Esophagus squamous epithelium (tissue), 5 donors: ENCODE measurements at places on chromosomes 3 and 15. TPM values are rescaled to one million over a fixed set of nuclear protein-coding genes. Genes with fewer than 3 reads are reported as not detected.

DNA sequence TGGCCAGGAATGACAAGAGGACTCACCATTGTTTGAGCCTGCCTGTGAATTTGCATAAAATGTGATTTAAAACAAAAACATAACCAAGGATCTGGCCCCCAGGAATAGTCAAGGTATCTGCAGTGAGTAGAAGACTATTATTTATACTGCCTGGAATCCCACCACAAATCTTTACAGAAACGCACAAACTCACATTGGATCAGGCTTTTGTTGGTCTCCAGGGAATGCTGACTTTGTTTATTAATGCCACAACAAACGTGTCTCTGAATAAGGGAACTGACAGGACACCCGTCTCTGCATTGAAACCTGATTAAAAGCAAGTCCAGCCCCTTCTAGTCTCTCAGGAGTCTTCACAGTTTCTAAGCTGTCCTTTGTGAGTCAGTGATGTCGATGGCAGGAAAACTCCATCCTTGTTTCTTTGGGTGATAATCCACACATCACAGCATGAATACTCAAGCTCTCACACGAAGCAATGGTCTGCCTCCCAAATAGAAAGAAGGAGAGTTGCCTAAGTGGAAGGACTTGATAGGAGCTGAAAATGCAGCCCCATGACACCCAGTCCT lies 37.7 kb downstream of the CLDN18 start:
- H3K4me1 ChIP-seq: peaks cover 9% of the 10 kb centered on the region
- no peaks in the 10 kb centered on the region for H3K27me3 ChIP-seq
- H3K4me3 ChIP-seq: no peak overlapping the region
- H3K36me3 ChIP-seq: no peaks in the 10 kb centered on the region

The DUOXA2 gene
- total RNA-seq: not detected

DNA sequence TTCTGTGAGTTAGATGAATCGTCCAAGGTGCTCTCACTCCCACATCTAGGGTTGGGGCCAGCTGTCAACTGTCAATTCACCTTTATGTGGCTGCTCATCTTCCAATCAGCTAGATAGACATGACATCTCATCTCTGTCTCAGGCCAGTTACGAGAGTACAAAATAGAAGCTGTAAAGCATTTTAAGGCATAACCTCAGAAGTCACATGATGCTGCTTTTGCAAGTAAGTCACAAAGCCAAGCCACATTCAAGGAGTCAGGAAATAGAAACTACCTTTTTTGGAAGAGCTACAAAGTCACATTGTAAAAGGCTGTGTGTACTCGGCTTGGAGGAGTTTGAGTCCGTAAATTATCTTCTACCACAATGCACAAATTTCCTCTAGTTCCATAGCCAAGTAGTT lies 5.1 kb upstream of the CCR1 start:
- H3K27ac ChIP-seq: no peak overlapping the region
- H3K4me3 ChIP-seq: no peak overlapping the region
- H3K36me3 ChIP-seq: no peaks in the 10 kb centered on the region

GRCh38 chr3:65793495-65794200 lies 245.1 kb downstream of the MAGI1 start:
- DNase-seq: no peak
- no peaks in the 10 kb centered on the region for H3K36me3 ChIP-seq
- H3K27me3 ChIP-seq: no peaks in the 10 kb centered on the region
- peaks cover 3% of the 10 kb centered on the region for H3K4me1 ChIP-seq

- H3K4me3 ChIP-seq: no peak overlapping the region
- H3K4me1 ChIP-seq: peaks cover 10% of the 10 kb centered on the region
- no peaks in the 10 kb centered on the region for H3K36me3 ChIP-seq
- no peak for DNase-seq
- no peaks in the 10 kb centered on the region for H3K27me3 ChIP-seq
These were observed 12.6 kb downstream of the PTH1R start for GRCh38 chr3:46890132-46890531.

GRCh38 chr15:38699633-38700230 lies 135.1 kb upstream of the RASGRP1 start:
- H3K4me3 ChIP-seq: no peak overlapping the region
- no peaks in the 10 kb centered on the region for H3K27me3 ChIP-seq
- no peak for DNase-seq
- no peak overlapping the region for H3K27ac ChIP-seq
- H3K4me1 ChIP-seq: peaks cover 14% of the 10 kb centered on the region
- no peaks in the 10 kb centered on the region for H3K36me3 ChIP-seq

- no peak overlapping the region for H3K27ac ChIP-seq
- no peaks in the 10 kb centered on the region for H3K27me3 ChIP-seq
- no peak for DNase-seq
- no peaks in the 10 kb centered on the region for H3K36me3 ChIP-seq
These were observed 159.8 kb upstream of the NUDT16 start for GRCh38 chr3:131221731-131222130.

DNA sequence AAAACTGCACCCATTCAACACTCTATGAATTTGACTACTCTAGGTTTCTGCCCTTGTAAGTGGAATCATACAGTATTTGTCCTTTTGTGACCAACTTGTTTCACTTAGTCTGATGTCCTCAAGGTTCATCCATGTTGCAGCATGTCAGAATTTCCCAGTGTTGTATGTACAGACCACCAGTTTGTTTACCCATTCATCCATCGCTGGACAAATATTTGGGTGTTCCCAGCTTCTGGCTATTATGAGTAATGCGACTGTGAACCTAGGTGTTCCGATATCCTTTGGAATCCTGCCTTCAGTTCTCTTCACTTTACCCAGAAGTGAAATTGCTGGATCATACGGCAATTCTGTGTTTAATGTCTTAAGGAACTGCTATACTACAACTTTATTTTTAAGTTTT lies 12.6 kb downstream of the RPL32 start:
- no peak overlapping the region for H3K27ac ChIP-seq
- peaks cover 6% of the 10 kb centered on the region for H3K36me3 ChIP-seq
- H3K4me1 ChIP-seq: no peaks in the 10 kb centered on the region
- no peak overlapping the region for H3K4me3 ChIP-seq

The DALRD3 gene
- total RNA-seq: 42.4 TPM

- no peaks in the 10 kb centered on the region for H3K36me3 ChIP-seq
- no peaks in the 10 kb centered on the region for H3K4me1 ChIP-seq
- H3K4me3 ChIP-seq: no peak overlapping the region
- DNase-seq: no peak
- H3K27ac ChIP-seq: no peak overlapping the region
- H3K27me3 ChIP-seq: no peaks in the 10 kb centered on the region
These were observed 78.9 kb upstream of the GSK3B start for GRCh38 chr3:120173056-120173675.

DNA sequence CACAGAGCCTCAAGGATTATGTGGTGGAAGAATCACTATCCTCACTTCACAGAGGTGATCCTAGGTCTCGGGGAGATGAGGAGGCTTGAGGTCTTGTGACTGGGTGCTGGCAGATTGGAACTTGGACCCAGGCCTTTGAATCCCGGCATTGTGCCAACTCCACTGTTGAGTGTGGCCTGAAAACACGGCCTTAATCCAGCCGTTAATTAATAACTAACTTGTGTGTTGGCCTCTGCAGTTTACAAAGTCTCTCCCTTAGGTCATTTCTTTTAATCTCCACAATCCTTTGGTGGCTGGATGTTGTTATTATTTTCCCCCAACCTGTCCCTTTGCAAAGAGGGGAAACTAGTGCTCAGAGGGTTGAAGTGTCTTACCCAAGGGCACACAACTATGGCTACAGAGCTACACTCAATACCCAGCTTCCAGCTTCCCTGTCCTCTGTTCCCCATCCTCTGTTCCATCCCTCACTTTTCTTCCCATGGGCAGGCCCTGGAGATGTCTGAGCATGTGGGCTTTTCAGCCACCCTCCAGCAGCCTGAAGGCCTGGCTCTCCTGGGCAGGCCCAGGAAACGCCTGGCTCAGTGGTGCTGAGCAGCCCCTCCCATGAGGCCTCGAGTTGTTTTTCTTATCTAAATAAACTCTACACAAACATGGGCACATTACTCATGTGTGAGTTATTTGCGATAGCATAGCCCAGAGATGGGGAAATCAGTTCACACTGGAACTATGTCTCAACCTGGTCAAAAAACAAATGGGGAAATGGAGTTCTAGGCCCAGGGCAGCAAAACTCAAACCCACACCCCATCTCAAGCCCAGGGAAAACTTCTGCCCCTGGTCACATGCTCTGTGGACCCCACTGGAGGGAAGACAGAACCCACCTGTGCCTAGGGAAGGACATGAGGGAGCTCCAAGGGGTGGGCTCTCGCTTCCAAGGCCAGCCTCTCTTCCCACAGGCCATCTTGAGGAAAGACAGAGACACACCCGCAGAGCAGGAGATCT lies 16.8 kb upstream of the SMAD3 start:
- no peak for DNase-seq
- no peaks in the 10 kb centered on the region for H3K27me3 ChIP-seq
- no peak overlapping the region for H3K4me3 ChIP-seq
- peak overlapping the region; percentile 80 for H3K27ac ChIP-seq

GRCh38 chr3:90080988-90081387 lies 973.6 kb downstream of the EPHA3 start:
- H3K4me3 ChIP-seq: no peak overlapping the region
- H3K36me3 ChIP-seq: no peaks in the 10 kb centered on the region
- no peak for DNase-seq
- H3K27ac ChIP-seq: no peak overlapping the region
- no peaks in the 10 kb centered on the region for H3K27me3 ChIP-seq

DNA sequence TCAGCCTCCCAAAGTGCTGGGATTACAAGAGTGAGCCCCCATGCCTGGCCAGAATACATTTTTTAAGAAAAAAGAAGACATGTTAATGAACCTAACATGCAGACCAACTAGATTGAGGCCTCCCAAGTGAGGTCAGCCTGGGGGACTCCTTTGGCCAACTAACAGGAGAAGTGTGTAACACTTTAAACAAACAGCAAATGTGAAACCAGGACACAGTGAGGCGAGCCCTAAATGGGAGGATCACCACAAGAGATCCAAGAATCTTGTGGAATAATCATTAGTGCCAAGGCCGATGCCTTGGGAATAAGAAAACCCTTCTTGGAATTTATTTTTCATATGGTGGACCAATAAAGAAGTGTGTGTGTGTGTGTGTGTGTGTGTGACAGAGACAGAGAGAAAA lies 73.9 kb downstream of the ATP10A start:
- H3K4me3 ChIP-seq: no peak overlapping the region
- DNase-seq: no peak
- H3K4me1 ChIP-seq: peaks cover 32% of the 10 kb centered on the region
- H3K27ac ChIP-seq: peak overlapping the region; percentile 88

GRCh38 chr3:100956276-100956675 lies 36.9 kb downstream of the ABI3BP start:
- no peak overlapping the region for H3K27ac ChIP-seq

The GOLGA6B gene
- not detected for total RNA-seq

DNA sequence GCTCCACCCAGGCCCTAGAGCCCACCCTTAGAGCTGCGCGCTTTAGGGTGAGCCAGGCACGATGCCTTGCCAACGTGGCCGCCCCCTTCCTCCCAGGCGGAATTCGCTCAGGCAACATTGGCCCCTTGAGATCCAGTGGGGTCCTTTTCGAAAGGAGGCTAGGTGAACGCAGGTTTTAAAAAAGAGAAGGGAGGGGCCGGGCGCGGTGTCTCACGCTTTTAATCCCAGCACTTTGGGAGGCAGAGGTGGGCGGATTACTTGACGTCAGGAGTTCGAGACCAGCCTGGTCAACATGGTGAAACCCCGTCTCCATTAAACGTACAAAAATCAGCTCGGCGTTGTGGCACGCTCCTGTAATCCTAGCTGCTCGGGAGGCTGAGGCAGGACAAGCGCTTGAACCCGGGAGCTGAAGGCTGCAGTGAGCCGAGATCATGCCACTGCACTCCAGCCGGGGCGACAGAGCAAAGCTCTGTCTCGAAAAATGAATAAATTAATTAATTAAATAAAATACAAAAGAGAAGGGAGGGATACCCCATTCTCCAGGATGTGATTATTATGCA lies 984 bp upstream of the RPP25 start:
- DNase-seq: no peak
- peaks cover 37% of the 10 kb centered on the region for H3K27me3 ChIP-seq
- H3K4me3 ChIP-seq: peak overlapping the region; percentile 61
- no peaks in the 10 kb centered on the region for H3K36me3 ChIP-seq
- peak overlapping the region; percentile 90 for H3K27ac ChIP-seq

The OR4M2 gene
- not detected for total RNA-seq

- peaks cover 92% of the 10 kb centered on the region for H3K4me1 ChIP-seq
- H3K27me3 ChIP-seq: no peaks in the 10 kb centered on the region
- H3K4me3 ChIP-seq: no peak overlapping the region
- H3K27ac ChIP-seq: peak overlapping the region; percentile 15
- no peak for DNase-seq
- H3K36me3 ChIP-seq: peaks cover 31% of the 10 kb centered on the region
These were observed 13.2 kb downstream of the TKT start for GRCh38 chr3:53242642-53243041.

The GTF2E1 gene
- 14.5 TPM for total RNA-seq

DNA sequence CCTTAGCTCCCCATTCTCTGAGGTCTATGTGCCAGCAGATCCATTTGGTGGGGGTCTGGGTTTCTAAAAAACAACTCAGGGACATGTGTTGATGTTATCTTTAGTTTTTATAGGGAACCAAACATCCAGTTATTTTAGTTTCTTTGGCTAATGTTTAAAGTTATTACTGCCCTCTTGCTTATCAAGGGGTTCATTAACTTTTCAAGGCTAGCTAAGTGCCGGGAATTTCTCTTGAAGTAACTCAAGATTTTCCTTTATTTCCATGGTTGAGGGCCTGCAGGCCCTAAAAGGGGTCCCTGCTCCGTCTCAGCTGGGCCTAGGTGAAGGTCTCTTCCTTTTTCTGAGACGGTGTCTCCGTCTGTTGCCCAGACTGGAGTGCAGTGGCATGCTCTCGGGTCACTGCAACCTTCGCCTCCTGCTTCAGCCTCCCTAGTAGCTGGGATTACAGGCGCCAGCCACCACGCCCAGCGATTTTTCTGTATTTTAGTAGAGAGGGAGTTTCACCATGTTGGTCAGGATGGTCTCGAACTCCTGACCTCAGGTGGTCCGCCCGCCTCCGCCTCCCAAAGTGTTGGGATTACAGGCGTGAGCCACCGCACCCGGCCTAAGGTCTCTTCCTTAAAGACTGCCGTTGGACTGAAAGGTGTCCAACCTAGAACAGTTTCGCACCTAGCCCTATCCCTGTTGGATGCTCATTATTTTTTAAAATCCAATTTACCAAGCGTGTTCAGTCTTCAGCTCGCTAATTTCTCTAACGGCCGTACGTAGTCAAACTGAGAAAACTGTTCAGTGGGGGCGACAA lies 1.3 kb upstream of the OXSR1 start:
- peak overlapping the region; percentile 97 for H3K27ac ChIP-seq
- peaks cover 20% of the 10 kb centered on the region for H3K4me1 ChIP-seq
- DNase-seq: no peak
- peak overlapping the region; percentile 100 for H3K4me3 ChIP-seq

GRCh38 chr15:81752546-81752942 lies 293.3 kb downstream of the MEX3B start:
- DNase-seq: no peak
- H3K4me1 ChIP-seq: peaks cover 22% of the 10 kb centered on the region
- no peaks in the 10 kb centered on the region for H3K36me3 ChIP-seq
- no peaks in the 10 kb centered on the region for H3K27me3 ChIP-seq
- H3K4me3 ChIP-seq: no peak overlapping the region
